ENCODE measurements at places on chromosomes 2 and 18. TPM values are rescaled to one million over a fixed set of nuclear protein-coding genes. Genes with fewer than 3 reads are reported as not detected.

DNA sequence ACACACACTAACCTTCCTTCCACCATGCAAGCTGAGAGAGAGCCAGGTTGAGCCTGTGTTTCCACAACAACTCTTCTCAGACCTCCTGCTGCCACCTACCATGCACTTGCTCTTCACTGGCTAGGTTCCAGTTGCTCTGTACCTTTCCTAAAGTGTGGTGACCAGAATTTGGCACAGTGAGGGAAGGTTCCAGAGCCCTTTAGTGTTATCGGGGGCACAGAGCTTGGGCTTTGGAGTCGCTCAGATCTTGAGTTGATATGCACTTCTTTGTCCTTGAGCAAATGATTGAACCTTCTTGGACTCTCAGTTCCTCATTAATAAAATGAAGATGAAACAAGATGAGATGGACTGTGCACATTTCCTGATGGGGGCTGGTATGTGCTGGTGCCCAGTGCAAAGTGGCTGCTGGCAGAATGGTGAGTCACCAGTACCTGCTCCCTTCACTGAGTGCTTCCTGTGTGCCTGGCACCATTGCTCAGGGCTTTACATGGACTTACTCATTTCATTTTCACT lies 47.1 kb downstream of the NEDD4L start:
- H3K27ac ChIP-seq, result no peak overlapping the region
- H3K4me3 ChIP-seq, result no peak overlapping the region
- DNase-seq, result no peak
- H3K36me3 ChIP-seq, result peaks cover 12% of the 10 kb centered on the region

- H3K27me3 ChIP-seq, result no peaks in the 10 kb centered on the region
- no peak overlapping the region for H3K27ac ChIP-seq
- H3K4me1 ChIP-seq, result no peaks in the 10 kb centered on the region
These were observed 108.2 kb downstream of the CD226 start for GRCh38 chr18:69839497-69839896.

DNA sequence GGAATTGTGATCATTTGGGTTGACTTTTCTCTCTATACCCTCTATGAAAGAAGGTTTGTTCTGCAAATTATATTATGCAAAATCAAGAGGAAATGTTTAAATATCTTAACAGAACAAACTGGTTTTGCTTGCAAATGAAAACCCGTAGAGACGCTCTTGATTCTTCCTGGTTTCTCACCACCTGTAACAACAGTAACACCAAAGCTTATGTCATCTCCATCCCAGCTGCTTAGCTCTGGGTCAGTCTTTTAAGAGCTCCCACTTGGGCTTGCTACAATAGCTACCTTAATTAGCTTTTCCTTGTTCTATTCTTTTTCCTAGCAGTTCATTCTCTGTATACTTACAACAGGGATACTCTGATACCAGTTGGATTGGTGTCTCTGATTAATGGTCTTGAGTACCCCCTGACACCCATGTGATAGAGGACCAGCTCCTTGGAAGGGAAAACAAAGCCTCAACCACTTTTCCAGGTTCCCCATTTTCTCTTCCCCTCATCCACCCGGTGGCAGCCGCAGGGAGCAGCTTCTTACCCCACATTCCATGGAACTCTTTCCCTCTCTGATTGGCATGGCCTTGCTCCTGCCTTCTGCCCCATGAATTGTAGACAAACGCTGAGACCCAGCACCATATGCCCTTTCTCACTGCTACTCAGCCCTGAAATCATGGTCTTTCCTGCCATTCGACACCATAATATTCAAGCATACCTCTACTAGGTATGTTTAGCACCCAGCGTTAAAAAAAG lies 27.7 kb downstream of the TMEM182 start:
- H3K36me3 ChIP-seq, result peaks cover 9% of the 10 kb centered on the region
- no peaks in the 10 kb centered on the region for H3K27me3 ChIP-seq
- DNase-seq, result no peak
- H3K4me1 ChIP-seq, result no peaks in the 10 kb centered on the region
- no peak overlapping the region for H3K4me3 ChIP-seq

DNA sequence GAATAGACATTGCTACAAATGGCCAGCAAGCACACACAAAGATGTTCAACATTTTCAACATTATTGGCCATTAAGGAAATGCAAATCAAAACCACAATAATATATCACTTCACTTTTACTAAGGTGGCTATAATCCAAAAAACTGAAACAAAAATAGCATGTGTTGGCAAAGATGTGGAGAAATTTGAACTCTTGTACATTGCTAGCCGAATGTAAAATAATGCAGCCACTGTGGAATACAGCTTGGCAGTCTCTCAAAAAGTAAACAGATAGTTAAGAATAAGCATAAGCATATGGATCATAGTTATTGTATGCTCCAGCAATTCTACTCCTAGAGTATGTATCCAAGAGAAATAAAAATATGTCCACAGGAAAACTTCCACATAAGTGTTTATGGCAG lies 192.5 kb downstream of the EN1 start:
- no peaks in the 10 kb centered on the region for H3K4me1 ChIP-seq
- H3K27me3 ChIP-seq, result no peaks in the 10 kb centered on the region
- peaks cover 10% of the 10 kb centered on the region for H3K36me3 ChIP-seq
- no peak overlapping the region for H3K4me3 ChIP-seq
- DNase-seq, result no peak

DNA sequence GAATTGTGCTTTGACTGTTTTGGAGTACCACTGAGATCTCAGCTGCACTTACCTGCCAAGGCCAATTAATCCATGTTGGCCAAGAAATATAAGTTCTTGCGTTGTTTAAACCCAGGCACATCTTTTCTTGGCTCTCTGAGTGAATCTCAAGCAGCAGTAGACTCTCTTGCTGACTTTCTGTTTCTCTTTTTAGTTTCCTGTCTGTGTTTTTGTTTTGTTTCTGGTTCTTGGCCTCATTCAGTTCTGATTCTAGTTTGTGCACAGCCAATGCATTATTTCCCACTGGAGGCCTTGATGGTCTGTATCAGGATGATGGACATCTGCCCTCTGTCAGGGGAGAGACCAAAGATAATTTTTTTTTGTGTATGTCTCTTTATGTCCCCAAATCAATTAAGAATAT lies 379.4 kb downstream of the CDH2 start:
- no peaks in the 10 kb centered on the region for H3K4me1 ChIP-seq
- no peak overlapping the region for H3K27ac ChIP-seq
- no peaks in the 10 kb centered on the region for H3K36me3 ChIP-seq
- H3K27me3 ChIP-seq, result no peaks in the 10 kb centered on the region

- H3K4me1 ChIP-seq, result no peaks in the 10 kb centered on the region
- no peak overlapping the region for H3K27ac ChIP-seq
- no peak for DNase-seq
- no peaks in the 10 kb centered on the region for H3K27me3 ChIP-seq
- H3K4me3 ChIP-seq, result no peak overlapping the region
- H3K36me3 ChIP-seq, result no peaks in the 10 kb centered on the region
These were observed 132.0 kb downstream of the IKZF2 start for GRCh38 chr2:213019368-213019767.

GRCh38 chr18:35084494-35085449 lies 43.6 kb downstream of the MAPRE2 start:
- DNase-seq, result no peak
- no peaks in the 10 kb centered on the region for H3K27me3 ChIP-seq
- no peak overlapping the region for H3K4me3 ChIP-seq
- H3K36me3 ChIP-seq, result no peaks in the 10 kb centered on the region
- H3K27ac ChIP-seq, result no peak overlapping the region

DNA sequence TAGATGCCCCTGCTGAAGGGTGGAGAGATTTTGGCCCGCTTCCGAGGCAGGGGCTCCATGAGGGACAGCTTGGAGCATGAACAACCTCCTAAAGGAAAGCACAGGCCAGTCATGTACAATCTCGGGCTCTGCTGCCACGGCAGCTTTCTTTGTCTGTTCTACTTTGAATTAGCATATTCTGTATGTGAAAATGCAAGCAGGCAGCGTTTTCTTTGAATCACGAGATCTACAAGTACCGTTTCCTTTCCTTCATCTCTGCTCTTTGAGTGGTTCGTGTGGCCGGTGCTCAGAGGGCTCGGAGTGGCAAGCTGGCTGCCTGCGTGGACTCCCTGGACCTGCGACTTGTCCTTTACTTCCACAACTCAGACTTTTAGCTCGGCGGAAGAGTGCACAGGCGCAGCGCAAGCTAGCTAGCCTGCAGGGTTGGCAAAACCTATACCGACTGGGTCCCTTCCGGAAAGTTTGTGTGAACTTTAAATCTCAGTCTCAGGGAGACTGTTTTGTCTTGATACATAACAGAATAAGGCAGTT lies 6.9 kb downstream of the TWIST2 start:
- no peaks in the 10 kb centered on the region for H3K36me3 ChIP-seq
- H3K27ac ChIP-seq, result no peak overlapping the region
- H3K27me3 ChIP-seq, result peaks cover 7% of the 10 kb centered on the region

DNA sequence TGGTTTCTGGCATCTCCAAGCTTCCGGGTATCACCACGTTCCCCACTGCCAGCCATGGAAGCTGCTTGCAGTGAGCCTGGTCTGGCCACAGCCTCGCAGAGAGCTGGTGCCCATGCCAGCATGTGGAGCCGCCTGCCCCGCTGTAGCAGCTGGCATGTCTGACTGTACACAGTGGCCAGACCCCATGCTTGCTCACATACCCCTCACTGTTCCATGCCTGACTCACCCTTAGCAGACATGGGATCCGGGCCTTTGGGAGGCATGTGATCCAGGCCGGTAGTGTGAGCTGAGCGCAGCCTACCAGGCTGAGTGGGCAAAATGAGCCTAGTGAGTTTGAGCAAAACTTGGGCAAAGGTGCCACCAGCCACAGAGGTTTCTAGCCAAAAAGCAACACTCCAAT lies 18.8 kb upstream of the RPRD1A start:
- no peaks in the 10 kb centered on the region for H3K27me3 ChIP-seq
- no peak overlapping the region for H3K4me3 ChIP-seq
- no peak overlapping the region for H3K27ac ChIP-seq
- peaks cover under 1% of the 10 kb centered on the region for H3K36me3 ChIP-seq

- H3K4me1 ChIP-seq, result no peaks in the 10 kb centered on the region
- no peak overlapping the region for H3K27ac ChIP-seq
- H3K36me3 ChIP-seq, result no peaks in the 10 kb centered on the region
These were observed 226.8 kb downstream of the TNS1 start for GRCh38 chr2:217775920-217776503.

- H3K27ac ChIP-seq, result no peak overlapping the region
- H3K4me3 ChIP-seq, result no peak overlapping the region
- H3K27me3 ChIP-seq, result no peaks in the 10 kb centered on the region
- H3K36me3 ChIP-seq, result no peaks in the 10 kb centered on the region
- H3K4me1 ChIP-seq, result 0 out of 2 replicates have a peak, but pooled peaks cover 1% of the 10 kb centered on the region
These were observed 28.3 kb downstream of the DRC1 start for GRCh38 chr2:26429779-26430578.

DNA sequence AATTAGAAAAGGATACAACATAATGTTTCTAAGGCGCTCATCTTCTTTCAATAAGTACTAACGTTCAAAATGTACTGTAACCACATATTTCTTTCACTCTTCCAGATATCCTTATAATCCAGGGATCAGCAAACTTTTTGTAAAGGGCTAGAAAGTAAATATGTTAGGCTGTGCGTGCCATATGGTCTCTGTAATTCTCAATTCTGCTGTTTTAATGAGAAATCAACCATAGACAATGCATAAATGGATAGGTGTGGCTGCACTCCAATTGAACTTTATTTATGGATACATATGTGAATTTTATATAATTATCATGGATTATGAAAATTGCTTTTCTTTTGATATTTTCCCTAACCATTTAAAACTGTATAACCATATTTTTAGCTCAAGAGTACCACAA lies 459.4 kb downstream of the EPHA4 start:
- no peaks in the 10 kb centered on the region for H3K27me3 ChIP-seq
- H3K4me1 ChIP-seq, result no peaks in the 10 kb centered on the region
- H3K4me3 ChIP-seq, result no peak overlapping the region
- H3K27ac ChIP-seq, result no peak overlapping the region
- DNase-seq, result no peak
- no peaks in the 10 kb centered on the region for H3K36me3 ChIP-seq

DNA sequence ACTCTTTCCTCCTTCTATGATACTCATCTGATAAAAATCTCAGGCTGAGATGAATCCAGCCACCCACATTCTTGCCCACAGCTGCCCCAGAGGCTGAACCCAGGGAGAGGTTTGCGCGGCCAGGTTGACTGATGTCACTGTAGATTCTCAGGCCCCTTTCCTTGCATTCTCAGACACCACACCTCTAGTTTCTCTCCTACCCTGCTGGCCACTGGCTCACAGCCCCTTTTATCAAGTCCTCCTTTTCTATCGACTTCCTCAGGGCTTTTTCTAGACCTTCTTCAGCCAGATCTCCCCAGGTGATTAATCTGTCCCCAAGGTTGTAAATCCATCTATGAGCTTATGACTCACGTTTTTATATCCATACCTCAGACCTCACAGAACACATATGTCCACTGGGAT lies 99.8 kb downstream of the TACR1 start:
- no peaks in the 10 kb centered on the region for H3K27me3 ChIP-seq
- no peak overlapping the region for H3K4me3 ChIP-seq
- peaks cover 3% of the 10 kb centered on the region for H3K4me1 ChIP-seq
- no peak for DNase-seq
- H3K36me3 ChIP-seq, result peaks cover 4% of the 10 kb centered on the region
- H3K27ac ChIP-seq, result no peak overlapping the region

DNA sequence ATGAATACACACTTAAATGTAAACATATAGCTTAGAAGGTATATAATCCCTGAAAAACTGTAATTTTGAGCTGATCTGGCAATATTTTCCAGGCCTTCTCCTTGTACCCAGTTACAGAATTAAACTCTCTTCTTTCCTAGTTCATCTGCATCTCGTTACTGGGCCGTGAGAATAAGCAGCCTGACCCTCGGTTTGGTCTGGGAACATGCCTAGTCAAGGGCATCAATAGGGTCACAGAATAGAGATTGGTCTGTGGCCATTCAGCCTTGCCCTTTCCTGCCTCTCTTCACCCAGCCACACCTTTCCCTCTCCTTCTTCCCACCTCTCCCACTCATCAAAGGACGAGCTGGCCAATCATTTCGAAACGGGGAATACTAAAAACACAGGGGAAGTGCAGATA lies 27.3 kb downstream of the SULT1C2 start:
- no peak overlapping the region for H3K4me3 ChIP-seq
- peak; percentile 61 for DNase-seq
- peak overlapping the region; percentile 25 for H3K27ac ChIP-seq
- H3K27me3 ChIP-seq, result no peaks in the 10 kb centered on the region
- H3K36me3 ChIP-seq, result no peaks in the 10 kb centered on the region

- H3K4me3 ChIP-seq, result no peak overlapping the region
- H3K27me3 ChIP-seq, result peaks cover 2% of the 10 kb centered on the region
- no peak overlapping the region for H3K27ac ChIP-seq
- H3K4me1 ChIP-seq, result peaks cover 26% of the 10 kb centered on the region
- peaks cover 8% of the 10 kb centered on the region for H3K36me3 ChIP-seq
These were observed 19.2 kb upstream of the PKDCC start for GRCh38 chr2:42028571-42029148.

- DNase-seq, result no peak
- H3K27ac ChIP-seq, result no peak overlapping the region
- no peaks in the 10 kb centered on the region for H3K36me3 ChIP-seq
- no peaks in the 10 kb centered on the region for H3K27me3 ChIP-seq
- H3K4me1 ChIP-seq, result no peaks in the 10 kb centered on the region
These were observed 39.1 kb upstream of the PLEKHM3 start for GRCh38 chr2:208064220-208064961.

ATP6V1B1 gene
- total RNA-seq, result not detected

IL1RL2 gene
- total RNA-seq, result not detected

ITPRID2 gene
- 9.0 TPM for total RNA-seq

REG1A gene
- not detected for total RNA-seq

GEN1 gene
- 28.4 TPM for total RNA-seq

VWC2L gene
- total RNA-seq, result not detected

ALPP gene
- total RNA-seq, result 0.20 TPM

CTAGE1 gene
- total RNA-seq, result not detected

All from H9 (cell line).